Left renal pelvis (tissue), 4 donors: ENCODE measurements at places on chromosomes 12 and 14.

- DNase-seq: no peak
Measured at GRCh38 chr12:54750-55535, 11.6 kb upstream of the IQSEC3 start.

- no peak for DNase-seq
Measured at GRCh38 chr12:55842681-55843429, at the start of gene MMP19. Gene MMP19, minus strand, starts transcription at chr12:55842936. Its CDS starts 106 bp downstream, at chr12:55842830.

DNA sequence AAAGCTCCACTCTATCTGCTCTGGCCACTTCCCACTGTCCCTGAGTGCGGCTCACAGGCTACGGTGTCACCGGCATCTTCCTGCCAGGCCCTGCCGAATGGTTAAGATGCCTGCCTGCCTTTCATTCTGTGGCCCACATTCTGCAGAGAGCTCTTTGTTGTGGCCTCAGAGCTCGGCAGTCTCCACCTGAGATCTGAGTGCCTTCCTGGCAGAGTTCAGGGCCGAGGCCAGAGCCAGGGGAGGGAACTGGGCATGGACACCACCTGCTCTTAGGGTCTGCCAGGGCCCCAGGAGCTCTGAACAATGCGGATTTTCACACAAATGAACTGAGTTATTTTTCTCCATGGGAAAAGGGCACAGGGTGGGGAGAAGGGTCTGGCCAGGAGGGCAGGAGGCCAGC is 127.2 kb downstream of the RBM19 start:
- no peak for DNase-seq

GRCh38 chr14:51304438-51304837 is 64.4 kb downstream of the TMX1 start:
- DNase-seq: no peak

GRCh38 chr12:46557539-46558373 is 185.2 kb upstream of the SLC38A2 start:
- DNase-seq: no peak

DNA sequence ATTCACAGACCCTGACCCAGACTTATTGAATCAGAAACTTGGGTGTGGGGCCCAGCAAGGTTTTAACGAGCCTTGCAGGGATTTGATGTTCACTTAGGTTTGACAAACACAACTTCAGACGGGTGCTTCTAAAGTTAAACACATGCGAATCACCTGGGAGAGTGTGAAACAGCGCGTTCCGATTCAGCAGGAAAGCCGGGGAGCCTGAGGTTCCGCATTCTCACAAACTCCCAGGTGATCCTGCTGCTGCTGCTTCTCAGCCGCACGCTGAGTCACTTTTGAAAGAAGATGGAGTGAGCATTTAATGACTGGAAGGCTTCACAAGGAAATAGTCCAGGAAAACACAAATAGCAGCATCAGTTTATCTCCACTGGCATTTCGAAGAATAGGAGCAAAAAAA is 44.2 kb upstream of the DDX11 start:
- DNase-seq: no peak
